NCI-H774 (cell line): ENCODE measurements at places on chromosomes 16 and 17.

GRCh38 chr16:73853968-73854367 is 442.6 kb upstream of the PSMD7 start:
- DNase-seq: no peak

- DNase-seq: no peak
Measured at GRCh38 chr17:81198826-81199481, 23.8 kb downstream of the CEP131 start.

GRCh38 chr16:64712026-64712425 is 409.8 kb downstream of the CDH11 start:
- no peak for DNase-seq

DNA sequence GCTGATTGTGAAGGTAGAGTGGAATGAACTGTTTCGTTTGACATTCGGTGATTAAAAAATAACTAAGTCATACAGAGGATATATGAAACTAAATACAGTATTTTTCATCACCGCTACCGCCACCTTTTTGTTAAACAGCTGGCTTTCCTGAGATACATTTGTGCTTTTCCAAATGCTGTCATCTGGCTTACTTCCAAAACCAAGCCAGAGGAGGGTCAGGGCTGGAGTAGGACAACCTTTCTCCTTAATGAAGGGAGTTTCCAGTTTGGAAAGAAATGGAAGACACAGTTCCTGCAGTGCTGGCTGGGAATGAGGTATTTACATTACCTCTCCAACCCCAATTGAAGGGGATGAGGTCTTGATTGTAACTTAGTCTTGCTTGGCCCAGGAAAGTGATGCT is 3.2 kb downstream of the TNRC6C start:
- DNase-seq: no peak

GRCh38 chr16:69150146-69150865 is 17.9 kb downstream of the UTP4 start:
- DNase-seq: peak; percentile 1

DNA sequence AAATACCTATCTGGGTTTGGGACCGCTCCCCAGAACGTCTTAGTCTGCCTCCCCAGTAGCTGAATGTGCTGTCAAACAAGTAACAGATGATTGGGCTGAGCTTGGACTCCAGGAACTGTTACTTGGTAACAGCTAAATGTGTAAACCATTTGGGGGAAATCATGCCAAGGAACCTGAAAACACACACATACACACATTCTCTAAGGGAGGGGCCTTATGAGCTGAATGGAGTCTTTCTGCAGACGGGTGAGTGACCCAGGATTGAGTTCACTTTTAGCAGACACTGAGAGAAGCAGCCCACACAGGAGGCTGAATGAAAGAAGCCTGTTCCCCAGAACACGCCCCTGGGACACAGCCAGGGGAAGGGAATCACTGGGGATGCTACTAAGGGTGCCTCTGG is 1.6 kb downstream of the ACLY start:
- no peak for DNase-seq

- DNase-seq: no peak
Measured at GRCh38 chr17:57666946-57667345, 78.2 kb downstream of the CCDC182 start.

DNA sequence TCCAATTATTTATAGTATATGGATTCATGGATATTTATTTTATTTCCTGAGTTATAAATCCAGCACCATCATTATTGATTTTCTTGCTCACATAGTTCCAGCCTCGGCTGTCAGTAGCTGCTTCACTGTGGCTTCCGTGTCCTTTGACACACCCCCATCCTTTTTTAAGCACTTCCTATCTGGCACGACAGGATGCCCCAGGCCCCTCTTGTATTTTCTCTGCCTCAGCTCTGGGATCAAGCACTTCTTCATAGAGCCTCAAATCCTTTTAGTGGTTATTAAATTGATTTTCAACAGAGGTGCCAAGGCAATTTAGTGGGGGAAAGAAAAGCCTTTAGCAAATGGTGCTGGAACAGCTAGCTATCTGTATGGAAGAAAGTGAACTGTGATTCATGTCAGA is 59.8 kb downstream of the GAN start:
- no peak for DNase-seq

GRCh38 chr17:10614536-10615155 is 42.5 kb downstream of the MYH3 start:
- DNase-seq: no peak

DNA sequence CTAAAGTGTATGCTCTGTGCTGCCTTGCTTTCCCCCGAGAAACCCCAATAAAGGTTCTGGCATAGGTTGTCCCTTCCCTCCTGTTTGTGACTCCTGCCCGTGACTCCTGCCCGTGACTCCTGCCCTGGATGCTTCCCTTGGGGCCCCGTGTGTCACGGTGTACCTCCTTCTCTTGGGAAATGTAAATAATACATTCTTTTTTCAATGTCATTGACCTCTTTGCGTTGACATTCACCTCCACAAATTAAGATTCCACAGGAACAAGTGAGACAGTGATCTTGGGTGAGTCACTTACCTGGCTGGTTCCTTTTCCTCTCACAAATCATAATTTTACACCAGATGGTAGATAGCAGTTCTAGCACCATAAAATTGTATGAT is 632 bp downstream of the CCL15 start:
- no peak for DNase-seq

DNA sequence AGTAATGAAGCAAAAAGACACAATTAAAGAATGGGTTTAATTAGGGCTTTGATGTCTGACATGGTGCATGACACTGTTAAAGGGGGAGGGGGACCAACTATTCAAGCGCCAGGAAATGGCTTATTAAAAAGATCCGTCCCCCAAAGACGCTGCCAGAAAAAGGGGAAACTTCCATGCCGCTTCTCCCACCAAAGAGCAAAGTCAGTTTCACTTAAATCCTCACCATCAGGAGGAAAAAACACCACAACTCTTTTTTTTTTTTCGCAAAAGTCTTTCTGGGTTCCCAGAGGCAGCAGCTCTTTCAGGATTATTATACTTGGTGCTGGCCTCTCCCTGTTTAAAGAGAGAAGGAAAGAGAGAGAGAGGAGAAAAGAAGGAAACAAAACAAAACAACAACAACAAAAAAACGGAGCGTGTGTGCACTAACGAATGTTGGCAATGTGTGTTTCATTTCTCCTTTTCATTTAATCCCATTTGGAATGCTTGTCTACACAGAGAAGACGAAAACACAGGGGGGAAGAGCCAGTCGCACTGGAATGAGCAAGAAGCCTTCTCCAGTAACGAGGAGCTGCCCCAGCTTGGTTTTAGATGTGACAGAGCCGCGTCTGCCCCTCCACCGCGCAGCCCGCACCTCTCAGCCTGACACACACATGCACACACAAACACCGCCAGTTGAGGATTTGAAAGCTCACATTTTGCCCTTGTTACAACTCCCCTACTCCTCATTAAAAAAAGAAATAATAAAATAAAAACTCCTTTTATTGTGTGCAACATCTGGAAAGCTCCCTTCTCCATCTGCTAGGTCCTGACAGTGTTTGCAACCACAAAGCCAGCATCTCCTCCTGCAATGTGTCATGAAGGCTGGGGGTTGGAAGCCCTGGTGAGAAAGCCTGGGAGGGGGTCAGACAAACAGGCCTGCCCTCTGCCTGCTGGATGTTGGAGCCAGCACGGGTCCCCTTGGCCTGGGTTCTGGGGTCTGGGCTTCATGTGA is 32.7 kb upstream of the AXIN2 start:
- no peak for DNase-seq

DNA sequence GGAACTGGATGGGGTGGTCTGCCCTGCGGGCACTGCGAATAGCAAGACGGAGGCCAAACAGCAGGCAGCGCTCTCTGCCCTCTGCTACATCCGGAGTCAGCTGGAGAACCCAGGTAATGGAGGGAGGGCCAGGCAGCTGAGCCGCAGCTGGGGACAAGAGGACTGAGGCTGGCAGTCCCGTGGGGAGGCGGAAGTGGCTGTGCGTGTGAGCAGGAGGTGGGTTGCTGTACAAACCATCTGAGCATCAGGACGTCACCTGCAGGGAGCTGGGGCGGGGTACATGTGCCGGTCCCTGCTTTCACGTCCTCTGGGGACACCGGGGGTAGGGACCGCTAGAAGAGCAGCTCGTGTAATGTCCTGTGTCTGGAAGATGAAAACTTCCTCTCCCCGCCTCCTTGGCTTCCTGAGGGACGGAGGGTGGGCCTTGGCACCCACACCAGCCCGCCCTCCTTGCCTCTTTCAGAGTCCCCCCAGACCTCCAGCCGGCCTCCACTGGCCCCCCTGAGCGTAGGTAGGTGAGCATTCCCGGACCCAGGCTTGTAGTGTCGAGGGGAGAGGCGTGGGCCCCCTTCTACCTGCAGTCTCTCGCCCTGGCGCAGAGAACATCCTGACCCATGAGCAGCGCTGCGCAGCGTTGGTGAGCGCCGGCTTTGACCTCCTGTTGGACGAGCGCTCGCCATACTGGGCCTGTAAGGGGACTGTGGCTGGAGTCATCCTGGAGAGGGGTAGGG is 3.7 kb downstream of the ADAD2 start:
- no peak for DNase-seq

GRCh38 chr17:2547176-2547575 is 35.5 kb upstream of the METTL16 start:
- no peak for DNase-seq

DNA sequence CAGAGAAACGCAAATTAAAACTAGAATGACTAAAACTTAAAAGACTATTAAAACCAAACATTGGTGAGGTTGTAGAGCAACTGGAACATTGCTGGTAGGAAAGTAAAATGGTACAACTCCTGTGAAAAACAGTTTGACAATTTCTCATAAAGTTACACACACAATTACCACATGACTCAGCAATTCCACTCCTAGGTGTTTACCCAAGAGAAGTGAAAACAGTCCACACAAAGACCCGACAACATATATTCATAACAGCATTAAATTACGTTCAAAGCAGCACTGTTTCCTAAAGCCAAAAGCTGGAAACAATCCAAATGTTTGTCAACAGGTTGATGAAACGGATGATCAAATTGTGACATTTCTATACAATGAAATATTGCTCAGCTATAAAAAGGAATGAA is 26.5 kb upstream of the ALOX12 start:
- DNase-seq: no peak

DNA sequence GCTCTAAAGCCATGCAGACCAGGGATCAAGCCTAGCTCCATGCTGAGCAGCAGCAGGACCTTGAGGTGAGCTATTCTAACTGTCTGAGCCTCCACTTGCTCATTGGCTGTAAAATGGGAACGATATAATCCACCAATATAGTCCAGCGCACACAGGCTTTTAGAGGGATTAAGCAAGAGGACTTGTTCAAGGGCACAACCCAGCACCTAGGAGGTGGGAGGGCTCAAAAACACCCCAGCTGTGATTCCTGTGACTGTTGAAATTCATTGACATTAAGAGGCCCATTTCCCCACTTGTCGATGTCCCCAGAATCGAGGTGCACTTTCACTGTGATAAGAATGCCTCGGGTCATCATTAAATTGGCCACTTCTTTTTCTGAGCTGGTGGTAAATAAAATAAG is 4.1 kb downstream of the USH1G start:
- no peak for DNase-seq

- no peak for DNase-seq
Measured at GRCh38 chr16:1189455-1189854, 35.6 kb downstream of the TPSG1 start.

DNA sequence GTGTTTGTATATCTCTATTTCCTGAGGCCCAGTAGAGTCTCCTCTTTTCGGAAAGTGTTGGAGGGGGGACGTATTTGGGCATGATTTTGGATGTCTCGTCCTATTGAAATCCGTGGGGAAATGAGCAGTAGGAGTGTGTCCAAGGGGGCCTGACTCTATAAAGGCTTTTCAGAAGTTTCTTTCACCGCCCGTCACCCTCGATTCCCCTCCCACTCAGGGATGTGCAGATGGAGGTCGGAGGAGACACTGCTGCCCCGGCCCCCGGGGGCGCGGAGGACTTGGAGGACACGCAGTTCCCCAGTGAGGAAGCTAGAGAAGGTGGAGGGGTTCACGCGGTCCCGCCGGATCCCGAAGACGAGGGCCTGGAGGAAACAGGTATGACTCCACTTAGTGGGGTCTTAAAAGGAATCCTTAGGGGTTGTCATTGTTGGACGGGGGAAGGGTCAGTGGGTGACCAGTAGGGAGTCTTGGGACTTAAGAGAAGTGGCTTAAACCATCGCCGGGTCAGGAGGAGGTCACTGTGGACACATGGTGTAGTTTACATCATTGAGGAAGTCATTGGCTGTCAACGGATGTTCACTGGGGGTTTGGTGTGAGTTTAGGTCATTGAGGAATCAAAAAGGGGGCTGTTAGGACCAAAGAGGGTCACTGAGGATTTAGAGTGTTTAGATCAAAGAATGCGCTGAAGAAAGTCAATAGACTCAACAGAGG is 424 bp downstream of the MON1B start:
- DNase-seq: no peak

DNA sequence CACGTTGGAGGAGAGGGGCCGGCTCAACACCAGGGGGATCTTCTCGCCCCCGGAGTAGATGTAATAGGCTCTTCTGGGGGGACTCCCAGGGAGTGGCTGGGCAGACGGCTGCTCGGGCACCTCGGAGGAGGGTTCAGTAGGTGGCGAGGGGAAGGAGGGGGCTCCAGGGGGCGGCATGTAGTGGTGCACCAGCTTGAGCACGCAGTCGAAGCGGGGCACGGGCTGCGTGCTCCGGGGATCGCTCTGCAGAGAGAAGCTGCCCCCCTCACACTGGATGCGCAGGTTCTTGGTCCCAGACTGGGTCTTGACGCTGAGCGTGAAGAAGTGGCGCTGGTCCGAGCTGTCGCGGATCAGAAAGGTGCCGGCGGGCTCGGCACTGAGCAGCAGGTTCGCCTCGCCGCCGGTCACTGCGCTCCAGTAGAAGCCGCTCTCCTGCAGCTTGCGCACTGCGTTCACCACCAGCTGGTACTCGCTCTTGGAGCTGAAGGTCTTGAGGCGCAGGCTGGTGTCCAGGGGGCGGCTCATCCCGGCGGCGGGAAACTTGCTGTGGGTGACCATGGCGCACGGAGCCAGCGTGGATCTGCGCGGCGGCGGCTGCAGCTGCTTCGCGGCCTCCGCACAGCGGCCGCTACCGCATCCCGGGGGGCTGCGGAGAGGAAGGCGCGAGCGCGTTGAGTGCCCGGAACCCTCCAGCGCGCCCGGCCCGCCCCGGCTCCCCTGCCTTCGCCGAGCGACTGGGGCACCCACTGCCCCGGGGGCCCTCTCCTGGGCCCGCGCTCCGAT is 1.1 kb downstream of the SOCS3 start:
- no peak for DNase-seq

DNA sequence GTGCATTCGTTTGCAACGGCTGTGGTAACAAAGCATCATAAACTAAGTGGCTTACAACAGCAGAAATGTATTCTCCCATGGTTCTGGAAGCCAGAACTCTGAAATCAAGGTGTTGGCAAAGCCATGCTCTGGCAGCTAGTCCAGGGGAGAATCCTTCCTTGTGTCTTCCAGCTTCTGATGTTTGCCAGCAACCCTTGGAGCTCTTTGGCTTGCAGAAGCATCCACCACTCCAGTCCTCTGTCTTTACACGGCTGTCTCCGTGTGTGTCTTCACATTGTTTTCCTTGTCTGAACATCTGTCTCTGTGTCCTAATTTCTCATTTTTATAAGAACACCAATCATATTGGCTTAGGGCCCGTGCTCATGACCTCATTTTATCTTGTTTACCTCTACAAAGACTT is 265.3 kb upstream of the HSBP1 start:
- no peak for DNase-seq

GRCh38 chr17:48160177-48161081 is 52.9 kb downstream of the SNX11 start:
- DNase-seq: peak; percentile 99

GRCh38 chr17:6170349-6170748 is 100.2 kb downstream of the WSCD1 start:
- peak; percentile 23 for DNase-seq

- no peak for DNase-seq
Measured at GRCh38 chr16:16045296-16045695, 95.9 kb downstream of the ABCC1 start.
